Stimulated activated CD8-positive, alpha-beta memory T cell treated with anti-CD3 and anti-CD28 coated beads, Interleukin-7, amount 100 ng/mL, for 1 hour (primary cell): ENCODE measurements at places on chromosomes 13 and 19.

DNA sequence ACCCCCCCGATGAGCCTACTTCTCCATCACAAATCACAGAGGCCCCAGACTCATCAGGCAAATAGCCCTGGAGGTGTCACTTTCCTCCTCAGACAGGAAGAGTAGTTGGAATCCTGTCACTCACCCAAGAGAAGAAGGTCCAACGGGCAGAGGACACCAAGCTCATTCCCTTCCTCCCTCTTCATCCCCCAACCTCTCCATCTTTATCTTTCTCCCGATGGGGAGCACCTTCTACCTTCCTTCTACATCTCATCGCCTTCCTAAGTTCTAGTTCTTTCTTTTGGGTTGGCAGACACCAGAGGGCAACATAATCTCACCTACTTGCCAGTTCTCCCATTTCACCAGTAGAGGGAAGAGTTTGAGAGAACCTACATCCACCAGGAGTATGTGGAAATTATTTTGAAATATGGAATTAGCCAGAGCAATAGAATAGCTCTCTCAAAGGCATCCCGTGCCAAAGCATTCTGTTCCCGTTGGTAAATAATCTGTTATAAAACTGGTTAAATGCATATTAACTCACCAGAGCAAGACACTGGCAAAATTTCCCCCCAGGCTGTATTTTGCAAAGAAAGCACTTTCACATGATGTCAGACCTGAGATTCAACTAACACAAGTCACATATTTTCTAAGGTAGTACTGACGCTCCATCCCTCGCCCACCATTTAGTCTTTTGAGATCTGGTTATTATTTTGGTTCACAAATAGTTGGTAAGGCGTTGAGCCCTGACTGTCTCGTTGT, 55.0 kb downstream of the ZIC5 start:
- no peak for DNase-seq

DNA sequence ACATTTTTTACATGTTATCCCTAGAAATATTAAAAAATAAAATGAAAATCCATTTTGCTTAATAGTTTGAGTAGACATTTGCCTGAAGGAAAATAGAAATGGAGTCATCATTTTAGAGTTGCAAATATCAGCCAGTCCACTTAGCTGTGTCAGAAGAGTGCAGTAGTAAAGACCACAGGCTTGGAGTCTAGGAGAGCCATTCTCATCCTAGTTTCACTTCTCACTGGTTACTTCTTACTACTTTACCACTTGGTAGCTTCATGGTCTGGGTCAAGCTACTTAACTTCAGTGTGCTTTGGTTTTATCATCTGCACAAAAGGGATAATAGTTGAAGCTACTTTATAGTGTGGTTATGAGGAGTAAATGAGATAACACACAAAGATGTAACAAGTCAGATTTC, 286.5 kb upstream of the NBEA start:
- no peak for DNase-seq

DNA sequence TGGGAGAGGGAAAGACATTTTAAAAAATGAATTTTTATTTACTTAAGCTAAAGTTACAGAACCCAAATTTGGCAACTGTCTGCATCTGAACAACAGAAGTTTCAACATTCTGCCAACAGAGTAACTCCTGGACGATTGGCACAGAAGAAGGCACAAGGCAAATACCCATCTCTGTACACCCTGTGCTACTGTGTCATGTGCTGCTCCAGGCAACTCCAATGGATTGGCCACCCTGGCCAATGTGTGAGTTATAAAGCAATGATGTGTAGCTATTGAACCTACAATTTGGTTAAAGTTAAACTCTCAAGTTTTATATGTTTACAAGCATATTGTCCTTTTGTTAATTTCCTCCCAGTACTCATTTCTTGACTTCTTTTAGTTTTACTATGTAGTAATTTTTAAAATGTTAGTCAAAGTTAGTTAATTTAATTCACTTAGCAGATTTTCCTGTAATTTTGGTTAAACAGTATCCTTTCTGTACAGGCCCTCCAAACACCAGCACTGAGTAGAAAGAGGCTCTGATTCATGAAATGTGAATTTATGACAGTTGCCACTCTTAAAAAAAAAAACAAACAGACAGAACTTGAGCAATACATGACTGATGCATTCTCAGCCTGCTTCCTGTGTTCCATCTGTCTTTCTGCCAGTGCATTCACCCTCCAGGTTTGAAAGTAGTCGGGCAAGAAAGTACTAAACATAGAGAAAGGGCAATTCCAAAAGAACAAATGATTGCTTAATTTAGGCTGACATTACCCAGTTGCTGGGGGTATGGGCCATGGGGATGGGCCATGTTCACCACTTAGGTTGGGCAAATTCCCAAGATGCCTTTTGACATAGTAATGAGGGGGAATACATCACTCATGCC, 5.9 kb downstream of the STARD13 start:
- DNase-seq, result no peak

GRCh38 chr13:33016414-33017322, at the start of gene KL:
KL (plus strand) TSS chr13:33016423; CDS start chr13:33016441, 18 bp downstream.
- no peak for DNase-seq

GRCh38 chr19:52739576-52739975, 4.7 kb upstream of the ZNF611 start:
- DNase-seq, result no peak

GRCh38 chr19:30393046-30393445, 20.9 kb downstream of the ZNF536 start:
- no peak for DNase-seq

DNA sequence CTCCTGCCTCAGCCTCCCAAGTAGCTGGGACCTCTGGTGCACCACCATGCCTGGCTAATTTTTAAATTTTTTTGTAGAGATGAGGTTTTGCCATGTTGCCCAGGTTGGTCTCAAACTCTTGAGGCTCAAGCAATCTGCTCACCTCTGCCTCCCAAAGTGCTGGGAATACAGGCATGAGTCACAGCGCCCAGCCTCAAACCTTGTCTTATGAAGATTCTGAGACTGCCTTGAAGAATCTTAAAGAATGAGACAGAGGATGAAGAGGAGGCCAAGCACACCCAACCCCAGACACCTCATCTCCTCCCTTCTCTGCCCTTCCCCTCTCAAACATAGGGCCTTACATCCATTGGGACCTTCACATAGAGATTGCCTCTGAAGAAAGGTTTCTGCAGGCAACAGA, 179.7 kb downstream of the ABCC4 start:
- DNase-seq, result no peak

DNA sequence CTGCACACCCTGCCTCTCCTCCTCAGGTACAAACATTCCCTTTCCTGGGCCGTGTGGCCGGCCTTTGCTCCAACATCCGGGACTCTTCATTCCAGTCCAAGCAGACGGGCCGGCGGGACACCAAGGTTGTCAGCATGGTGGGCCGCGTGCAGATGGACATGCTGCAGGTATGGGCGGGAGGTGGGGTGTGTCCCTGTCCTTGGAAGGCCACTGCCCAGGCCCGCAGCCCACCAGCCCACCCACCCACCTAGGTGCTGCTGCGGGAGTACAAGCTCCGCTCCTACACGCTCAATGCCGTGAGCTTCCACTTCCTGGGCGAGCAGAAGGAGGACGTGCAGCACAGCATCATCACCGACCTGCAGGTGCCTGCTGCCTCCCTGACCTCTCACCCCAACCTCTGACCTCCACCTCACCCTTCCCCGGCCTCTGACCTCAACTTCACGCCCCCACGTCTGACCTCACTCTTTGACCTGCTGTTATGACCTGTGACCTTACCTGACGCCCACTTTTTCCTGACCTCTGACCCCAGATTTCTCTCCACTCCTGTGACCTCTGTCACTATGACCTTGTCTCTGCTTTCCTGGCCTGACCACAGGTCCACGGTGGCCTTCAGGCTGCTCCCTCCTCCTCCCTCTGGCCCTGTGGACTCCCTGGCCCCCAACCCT, 12.4 kb upstream of the SPIB start:
- no peak for DNase-seq

DNA sequence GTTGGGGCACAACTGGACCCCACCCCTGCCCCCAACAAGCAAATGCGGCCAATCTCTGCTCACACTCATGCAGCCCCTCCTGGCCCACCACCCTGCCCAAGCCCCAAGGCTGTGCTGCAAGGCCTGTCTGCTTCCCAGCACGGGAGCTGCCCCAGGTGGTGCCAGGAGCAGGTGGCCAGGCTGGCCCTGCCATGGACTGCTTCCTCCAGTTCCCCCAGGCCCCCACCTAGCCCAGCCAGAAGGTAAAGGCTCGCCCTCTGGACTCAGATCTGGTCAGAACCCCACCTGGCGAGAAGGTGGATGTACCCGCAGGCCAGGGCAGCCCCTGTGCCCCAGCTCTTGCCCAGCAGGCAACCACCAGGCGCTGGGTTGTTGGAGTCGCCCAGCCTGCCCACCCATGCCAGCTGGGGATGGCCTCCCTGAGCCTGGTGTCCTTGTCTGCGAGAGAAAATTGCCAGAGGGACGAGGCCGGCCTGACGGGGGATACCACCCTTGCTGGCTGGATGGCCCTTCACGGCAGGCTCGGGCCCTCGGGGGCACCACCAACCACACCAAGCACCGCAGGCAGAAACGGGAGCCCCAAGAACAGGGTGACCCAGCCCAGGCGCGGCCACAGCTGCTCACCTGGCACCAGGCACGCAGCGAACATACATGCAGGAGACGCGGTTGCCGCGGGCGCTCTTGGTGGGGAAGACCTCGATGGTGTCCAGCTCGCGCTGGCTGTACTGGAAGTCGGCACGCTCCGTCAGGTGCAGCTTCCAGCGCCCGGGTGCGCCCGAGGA, 4.5 kb downstream of the ABHD17A start:
- DNase-seq, result no peak

GRCh38 chr19:51507640-51508058, 6.0 kb upstream of the SIGLEC12 start:
- DNase-seq, result no peak

DNA sequence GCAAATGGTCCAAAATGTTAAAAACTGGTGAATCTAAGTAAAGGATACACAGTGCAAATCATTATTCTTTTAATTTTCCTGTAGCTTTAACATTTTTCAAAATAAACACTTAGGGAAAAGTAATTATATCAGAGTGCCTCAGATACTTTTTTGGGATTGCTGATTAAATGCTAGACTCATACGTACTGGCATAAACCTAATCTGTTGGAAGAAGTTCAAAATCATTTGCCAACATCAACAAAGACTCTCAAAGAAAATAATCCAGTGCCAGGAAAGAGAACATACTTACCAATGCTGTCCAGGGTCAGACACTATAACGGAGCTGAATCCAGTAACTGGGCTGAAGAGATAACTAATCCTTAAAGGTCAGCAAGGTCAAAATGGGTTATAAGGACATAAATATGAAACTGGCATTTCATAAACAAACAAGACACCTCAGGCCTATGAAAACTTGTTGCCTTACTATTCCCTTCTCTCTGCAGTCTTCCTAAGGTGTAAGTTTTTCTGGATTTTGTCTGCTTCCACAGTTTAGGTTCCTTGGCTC, 3.3 kb upstream of the ZNF420 start:
- no peak for DNase-seq
